WTC11 (cell line): ENCODE measurements at places on chromosomes 16 and 17.

- no peak for DNase-seq
Measured at GRCh38 chr17:61338000-61338798, 61.4 kb upstream of the TBX2 start.

GRCh38 chr16:86180780-86181179 is 281.8 kb downstream of the IRF8 start:
- no peak for DNase-seq

DNA sequence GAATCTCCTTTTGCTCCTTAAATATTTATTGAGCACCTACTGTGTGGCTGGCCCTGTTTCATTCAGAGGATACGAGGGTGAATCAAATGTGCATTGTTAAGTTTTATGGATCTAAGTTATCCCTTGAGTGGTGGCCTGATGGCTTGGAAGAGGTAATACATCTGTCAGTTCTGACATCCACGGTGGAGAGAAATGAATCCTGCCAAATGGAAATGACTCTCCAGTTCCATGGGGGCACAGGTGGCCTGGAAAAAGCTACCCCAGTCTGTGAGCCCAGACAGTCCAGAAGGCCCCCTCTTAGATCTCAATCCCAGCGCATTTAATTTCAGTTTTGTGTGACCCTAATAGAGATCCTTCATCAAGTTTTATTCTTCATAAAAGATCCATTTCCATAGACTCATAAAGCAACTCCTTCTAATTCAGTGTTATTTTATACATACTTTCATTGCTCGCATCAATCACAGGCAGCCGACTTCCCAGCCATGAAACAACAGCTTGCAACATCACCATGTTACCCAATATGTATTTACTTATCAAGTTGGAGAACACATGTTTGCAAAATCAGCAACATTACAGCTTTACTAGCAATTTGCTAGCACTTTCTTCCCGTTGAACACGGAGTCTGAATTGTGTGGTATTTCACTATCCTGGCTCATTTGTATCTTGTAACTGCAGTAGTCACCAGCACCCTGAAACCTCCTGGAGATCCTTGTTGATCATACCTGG is 334.8 kb upstream of the HSBP1 start:
- no peak for DNase-seq

DNA sequence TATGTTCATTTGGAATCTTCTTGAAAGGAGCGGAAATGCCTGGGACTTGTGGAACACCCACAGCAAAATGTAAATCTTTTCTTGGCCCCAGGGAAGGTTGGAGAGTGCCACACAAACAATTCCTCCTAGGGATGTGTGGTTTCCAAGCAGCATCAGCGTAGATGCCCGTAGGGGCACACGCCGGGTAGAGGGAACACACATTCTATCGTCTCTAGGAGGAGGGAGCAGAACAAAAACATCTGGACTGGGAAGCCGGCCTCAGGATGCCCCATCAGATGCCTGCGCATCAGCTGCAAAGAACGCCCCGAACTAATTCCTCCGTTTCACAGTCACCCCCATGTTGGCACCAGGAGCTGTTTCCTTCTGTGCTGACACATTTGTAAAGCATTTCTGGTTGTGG is 357.9 kb upstream of the ZFHX3 start:
- DNase-seq = no peak
